ENCODE measurements at places on chromosomes 12 and 14. TPM values are rescaled to one million over a fixed set of nuclear protein-coding genes. Genes with fewer than 3 reads are reported as not detected.

GRCh38 chr12:116882742-116883141, 1.5 kb upstream of the HRK start:
- no peak for DNase-seq

DNA sequence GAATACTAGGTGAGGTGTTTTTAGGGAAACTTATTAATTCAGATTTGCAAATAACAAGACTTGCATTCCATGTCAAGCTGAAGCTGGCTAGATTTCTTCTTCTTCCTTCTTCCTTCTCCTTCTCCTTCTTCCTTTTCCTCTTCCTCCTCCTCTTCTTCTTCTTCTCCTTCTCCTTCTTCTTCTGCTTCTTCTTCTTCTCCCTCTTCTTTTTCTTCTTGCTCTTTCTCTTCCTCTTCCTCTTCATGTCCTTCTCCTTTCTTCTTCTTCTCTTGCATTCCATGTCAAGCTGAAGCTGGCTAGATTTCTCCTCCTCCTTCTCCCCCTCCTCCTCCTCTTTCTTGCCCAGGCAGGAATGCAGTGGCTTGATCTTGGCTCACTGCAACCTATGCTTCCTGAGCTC, 297.8 kb downstream of the PRKD1 start:
- DNase-seq = no peak

DNA sequence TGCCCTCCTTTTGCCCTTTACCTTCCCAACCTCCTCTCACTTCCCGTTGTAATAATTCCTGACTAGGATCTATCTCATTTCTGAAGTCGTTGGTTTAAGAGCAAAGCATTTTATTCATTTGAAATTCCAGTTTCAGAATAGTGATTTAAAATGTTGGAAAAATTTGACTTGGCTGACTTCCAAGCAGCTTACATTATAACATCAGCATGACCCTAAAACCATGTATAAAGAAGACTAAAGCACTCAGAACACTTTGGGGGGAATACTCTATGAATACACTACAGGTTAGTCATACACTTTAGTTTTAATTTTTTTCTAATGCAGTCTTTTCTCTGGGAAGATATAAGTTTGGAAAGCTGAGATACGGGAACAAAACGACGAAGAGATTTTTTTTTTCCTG, 161.1 kb downstream of the BTG1 start:
- no peak for DNase-seq

DNA sequence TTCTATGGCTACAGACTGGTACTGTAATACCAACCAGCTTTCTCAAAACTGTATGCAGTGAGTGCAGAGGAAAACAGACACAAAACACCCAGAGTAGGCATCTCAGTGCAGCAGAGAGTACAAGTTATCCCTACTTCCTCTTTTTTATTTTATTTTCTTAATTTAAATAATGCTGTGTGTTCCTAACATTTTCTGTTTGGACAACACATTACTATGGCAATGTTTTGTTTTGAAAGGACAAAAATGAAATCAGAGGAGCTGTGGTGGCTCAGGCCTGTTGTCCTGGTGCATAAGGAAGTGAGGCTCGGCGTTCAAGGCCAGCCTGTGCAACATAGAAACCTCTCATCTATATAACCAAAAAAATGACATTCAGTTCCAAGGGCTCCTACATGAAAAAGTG, 33.7 kb upstream of the SELPLG start:
- peak; percentile 94 for DNase-seq

DNA sequence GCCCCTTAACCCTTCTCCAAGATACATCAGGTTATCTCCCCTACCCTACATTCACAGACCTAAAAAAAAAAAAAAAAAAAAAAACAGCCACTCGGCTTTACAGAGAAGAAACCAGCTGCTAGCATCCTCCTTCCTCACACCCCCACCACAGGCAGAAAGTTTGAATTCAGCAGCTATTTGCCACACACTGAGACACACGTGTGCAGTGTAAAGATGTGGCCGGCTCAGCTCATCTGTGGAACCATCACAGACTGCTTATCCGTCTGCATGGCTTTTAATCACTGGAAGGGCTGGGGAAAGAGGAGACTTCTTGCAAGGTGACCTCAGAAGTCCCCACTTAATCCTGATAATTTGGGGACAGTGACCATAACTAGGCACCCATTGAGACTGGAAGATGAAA, 50.0 kb downstream of the VWF start:
- peak; percentile 30 for DNase-seq

Gene TGM1
- 7.8 TPM for polyA plus RNA-seq

Gene RERG
- polyA plus RNA-seq = not detected

DNA sequence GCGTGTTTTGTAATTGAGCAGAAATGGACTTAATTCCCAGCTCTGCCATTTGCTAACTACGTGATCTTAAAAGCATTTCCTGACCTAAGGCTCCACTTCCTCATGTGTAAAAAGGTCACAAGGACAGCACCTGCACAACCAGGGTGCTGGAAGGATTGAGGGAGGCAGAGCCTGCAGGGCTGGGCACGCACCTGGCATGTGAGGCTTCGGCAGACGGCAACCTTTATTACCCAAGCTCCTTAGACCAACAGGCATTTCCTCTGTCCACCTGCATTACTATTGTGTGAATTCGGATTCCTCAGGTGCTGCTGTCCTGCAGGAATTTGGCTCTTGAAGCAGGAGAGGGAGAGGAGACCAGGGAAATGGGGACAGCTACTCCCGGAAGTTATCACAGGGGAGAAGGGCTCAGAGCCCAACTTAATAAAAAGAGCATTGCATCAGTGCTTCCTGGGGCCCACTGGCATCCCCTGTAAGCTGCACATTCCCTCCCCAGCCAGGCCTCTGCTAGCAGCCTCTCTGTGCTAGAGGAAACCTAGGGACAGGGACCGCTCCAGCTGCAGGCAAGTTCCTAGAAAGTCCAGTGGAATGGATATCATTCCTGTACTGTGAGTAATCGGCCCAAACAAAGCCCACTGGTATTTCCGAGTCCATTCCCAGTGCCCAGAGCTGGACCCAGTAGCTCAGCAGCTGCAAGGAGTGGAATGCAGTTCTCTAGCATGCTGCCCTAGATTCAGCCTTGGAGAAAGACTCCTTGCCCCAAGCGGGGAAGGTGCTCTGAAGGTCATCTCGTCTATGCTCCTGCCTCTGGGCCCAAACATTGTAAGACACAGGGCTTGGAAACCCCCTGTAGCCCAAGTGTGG, 157.1 kb upstream of the CCND2 start:
- DNase-seq = peak; percentile 20

Gene SERPINA1
- polyA plus RNA-seq = 2,042 TPM

GRCh38 chr12:100567945-100568344, 5.5 kb upstream of the GAS2L3 start:
- DNase-seq = no peak

DNA sequence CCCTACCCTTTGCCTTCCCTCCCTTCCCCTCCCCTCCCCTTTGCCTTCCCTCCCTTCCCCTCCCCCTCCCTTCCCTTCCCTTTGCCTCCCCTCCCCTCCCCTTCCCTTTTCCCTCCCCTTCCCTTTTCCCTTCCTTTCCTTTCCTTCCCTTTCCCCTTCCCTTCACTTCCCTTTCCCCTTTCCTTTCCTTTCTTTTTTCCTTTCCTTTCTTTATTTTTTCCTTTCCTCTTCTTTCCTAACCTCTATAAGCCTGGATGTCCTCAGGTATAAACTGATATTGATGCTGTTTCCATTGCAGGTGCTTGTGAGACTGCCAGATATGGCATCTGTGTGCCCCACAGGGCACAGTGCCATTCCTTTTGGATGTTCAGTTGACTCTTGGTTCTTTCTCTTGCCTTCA, 163.2 kb downstream of the ESRRB start:
- no peak for DNase-seq

Gene PROX2
- 0.03 TPM for polyA plus RNA-seq

Measured in CD14-positive monocyte (primary cell).